Pulmonary artery endothelial cell (primary cell): ENCODE measurements at places on chromosomes 7 and 10.

DNA sequence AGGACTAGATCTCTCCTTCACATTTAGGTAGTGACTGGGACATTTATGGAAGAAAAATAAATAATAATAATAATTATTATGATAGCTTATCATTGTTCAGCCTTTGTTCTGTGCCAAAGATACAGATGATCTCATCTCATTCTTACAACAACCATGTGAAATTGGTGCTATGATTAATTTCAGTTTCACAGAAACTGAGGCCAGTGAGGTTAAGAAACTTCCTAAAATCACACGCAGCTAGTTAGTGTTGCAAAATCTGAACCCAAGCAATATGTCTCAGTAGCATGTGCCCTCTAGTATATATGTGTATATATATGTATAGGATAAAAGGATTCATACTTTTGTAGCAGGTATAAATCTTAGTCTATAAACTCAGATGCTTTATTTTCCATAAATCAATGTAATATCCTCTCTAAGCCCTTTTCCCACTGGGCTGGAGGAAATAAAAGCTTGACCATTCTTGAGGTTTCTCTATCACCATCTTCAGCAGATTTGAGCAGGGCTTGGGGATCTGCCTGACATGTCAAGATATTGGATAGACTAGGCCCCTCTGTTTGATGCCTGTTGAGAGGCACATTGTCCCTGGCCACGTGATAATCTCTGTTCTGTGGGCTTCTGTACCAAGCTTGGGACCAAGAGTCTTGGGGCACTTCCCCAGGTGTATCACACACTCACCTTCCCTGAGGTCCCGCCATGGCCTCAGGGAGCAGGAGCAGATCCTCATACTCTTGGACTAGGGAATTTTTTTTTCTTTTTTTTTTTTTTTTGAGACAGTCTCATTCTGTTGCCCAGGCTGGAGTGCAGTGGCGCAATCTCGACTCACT is 172.6 kb upstream of the NRP1 start:
- DNase-seq = peak; percentile 7

- DNase-seq = no peak
Measured at GRCh38 chr7:128726737-128727072, 12.5 kb upstream of the CALU start.

DNA sequence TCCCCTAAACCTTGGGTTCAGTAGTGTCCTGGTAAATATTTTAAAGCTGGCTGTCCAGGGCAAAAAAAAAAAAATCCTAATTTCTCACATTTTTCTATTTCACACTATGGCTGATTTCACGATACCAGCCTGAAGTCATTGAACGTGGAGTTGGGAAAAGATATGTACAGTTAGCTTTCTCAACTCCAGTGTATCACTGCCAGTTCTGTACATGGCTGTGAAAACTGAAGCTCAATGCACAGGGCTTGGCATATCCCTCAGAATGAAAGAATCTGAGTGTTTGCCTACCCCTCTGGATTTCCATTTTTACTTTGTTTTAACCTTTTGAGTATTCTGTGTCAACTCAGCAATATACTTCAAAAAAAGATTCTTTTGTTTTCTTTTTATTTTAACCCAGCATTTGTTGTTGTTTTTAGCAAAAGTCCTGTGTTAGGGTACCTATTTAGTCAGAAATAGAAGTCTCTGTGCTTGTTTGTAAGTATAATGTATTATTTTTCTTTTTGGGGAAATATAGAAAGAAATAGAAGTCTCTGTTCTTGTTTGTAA is 274.5 kb downstream of the ADK start:
- no peak for DNase-seq

DNA sequence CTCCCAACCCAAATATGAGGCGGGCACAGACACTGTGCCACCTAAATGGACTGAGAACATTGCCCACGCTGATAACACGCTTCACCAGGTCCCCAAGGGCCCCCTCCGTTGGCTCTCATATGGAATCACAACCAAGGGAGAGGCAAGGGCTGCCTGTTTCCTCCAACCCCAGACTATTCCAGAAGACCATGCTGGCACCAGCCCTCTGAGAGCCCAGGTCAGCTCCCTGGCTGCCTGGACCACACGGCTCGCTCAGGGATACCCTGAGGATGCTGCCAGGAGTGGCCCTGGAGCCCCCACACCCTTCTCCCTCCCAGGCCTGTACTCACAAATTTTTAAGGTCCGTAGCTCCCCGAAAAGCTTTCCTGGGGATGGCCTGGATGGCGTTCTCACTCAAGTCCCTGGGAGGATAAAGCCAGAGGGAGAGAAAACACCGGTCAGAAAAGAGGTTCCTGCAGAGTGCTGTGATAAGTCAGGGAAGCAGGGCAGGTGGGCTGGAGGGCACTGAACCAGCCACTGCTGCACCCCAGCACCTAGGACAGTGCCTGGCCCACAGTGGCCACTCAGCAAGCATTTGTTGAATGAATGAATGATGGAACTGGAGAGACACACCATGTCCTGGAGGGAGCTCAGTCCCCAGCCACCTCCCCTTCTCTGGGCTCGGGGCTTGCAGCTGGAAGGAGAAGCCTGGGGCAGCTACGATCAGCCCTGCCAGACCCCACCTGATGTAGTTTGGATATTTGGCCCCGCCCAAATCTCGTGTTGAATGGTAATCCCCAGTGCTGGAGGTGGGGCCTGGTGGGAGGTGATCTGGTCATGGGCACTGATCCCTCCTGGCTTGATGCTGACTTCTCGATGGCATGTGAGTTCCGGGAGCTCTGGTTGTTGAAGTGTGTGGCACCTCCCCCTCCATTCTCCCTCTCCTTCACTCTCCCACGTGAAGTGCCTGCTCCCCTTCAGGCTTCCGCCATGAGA is 119.8 kb downstream of the SLIT1 start:
- DNase-seq = no peak

GRCh38 chr10:1137499-1138163 is 81.4 kb downstream of the WDR37 start:
- no peak for DNase-seq

DNA sequence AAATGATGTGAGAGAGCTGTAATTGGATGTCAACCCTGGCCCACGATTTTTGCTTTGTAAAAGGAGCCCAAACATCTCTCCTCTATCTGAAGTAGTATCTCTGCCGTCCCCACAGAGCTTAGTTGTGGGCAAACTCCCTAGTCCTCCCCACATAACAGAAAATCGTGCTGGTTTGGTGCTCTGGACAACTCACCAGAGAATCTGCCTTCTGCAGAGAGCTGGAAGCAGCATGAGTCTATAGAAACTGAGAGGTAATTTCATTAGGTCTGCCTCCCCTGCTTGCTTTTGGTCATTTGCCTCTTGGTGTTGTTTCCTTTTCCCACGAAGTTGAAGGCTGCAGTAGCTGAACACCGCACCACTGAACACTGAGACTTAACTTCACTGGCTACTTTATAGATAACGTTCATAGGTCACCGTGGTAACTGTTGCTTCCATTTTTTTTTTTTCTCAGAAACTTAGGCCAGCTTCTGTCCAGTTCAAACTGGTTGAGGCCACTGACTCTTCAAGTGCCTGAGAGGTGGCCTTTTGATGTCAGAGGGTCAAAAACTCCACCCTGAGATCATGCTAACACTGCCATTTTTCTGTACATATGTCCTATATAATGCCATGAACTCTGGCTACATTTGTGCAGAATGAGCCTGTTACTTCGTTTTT is 3.3 kb upstream of the CDCA7L start:
- DNase-seq = no peak

DNA sequence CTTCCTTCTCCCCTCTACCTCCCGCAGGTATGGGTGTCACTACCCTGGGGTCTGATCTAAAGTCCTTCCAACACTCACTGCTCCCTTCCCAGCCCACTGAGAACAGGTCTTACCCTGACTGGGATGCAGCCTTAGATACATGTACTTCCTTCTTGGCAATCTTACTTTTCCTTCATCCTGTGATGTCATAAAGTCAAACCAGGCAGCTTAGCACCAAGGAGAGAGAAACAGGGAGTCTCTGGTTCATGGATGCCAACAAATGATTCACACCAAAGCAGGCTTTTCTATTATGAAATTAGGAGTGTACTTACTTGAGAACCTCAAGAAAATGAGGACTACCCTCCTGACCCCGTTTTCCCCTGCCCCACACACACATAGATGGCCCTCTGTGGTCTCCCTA is 111.0 kb upstream of the KMT2E start:
- no peak for DNase-seq

DNA sequence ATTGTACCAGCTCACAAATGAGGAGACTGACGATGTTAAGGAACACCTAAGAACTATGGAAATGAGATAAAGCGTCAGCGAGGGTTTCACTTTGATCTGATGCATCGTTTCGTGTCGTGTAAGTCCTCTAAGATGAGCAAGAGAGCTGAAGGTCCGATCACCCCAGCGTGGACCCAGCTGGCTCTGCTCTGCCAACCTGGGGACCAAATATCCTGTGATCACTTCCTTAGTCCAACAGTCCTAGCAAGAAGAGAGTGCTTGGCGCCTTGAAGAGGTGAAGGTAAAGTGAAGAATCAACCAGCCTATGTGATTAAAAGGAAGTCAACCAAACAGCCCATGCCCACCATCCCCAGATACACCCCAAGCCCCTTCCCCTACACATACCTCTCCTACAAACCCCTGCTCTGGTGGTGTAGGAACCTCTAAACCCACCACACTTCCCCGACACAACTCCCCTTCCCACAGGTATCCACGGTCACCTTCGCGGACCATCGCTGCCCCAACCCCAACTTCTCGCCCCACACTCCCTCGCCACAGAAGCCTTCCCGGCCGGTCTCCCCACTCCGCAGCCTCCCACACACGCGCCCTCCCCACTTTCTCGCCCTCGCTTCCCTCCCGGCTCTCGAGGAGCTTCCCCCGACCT is 722 bp downstream of the UPF2 start:
- DNase-seq = no peak

GRCh38 chr7:101572156-101572555 is 56.9 kb downstream of the MYL10 start:
- no peak for DNase-seq

GRCh38 chr10:58269782-58270290 is 874 bp downstream of the CISD1 start:
- no peak for DNase-seq

GRCh38 chr10:12685261-12686058 is 316.1 kb downstream of the CCDC3 start:
- no peak for DNase-seq

DNA sequence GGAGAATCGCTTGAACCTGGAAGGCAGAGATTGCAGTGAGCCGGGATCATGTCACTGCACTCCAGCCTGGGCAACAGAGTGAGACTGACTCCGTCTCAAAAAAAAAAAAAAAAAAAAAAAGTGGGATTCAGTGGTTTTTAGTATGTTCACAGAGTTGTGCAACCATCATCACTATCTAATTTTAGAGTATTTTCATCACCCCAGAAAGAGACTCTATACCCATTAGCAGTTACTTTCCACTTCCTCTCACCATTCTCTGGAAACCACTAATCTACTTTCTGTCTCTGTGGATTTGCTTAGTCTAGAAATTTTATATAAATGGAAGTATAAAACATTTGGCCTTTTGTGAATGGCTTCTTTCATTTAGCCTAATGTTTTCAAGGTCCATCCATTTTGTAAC is 113.4 kb downstream of the ST7 start:
- no peak for DNase-seq

GRCh38 chr10:93034426-93034825 is 26.2 kb upstream of the CYP26C1 start:
- DNase-seq = no peak

DNA sequence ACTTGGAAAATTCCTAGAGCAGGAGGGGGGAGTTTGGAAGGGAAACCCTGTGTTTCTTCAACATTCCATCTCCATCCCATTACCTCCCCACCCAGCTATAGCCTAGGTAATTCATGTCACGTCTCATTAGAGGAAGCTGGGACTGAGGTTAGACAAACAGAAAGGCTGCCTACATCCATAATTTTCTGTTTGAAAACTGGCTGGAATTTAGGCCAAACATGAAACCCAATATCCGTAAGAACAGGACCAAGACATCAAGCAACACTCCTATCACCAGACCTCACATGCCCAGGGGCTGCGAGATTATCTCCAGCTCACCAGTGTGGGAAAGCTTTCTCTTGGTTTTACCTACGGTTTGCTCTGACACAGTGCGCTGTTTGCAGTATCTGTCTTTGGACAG is 316.3 kb downstream of the FRMD4A start:
- DNase-seq = no peak

DNA sequence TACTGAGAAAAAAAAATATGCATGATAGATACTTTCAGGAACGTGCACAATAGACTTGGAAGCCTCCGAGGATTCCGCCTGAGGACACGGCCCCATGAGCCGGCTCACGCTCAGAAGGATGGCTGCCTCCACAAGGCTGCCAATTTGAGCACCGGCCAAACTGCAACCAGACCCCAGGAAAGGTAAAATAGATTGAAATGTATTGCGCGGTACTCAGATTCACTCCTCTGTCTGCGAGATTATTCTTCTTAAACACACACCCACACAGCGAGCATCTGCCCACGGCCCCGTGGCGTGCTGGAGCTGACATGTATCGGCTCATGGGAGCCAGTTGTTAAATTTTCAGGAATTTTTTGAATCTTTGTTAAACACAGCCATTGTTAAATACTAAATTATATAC is 653.2 kb upstream of the MKI67 start:
- DNase-seq = no peak

- no peak for DNase-seq
Measured at GRCh38 chr7:130356876-130357611, 12.4 kb downstream of the CPA5 start.

DNA sequence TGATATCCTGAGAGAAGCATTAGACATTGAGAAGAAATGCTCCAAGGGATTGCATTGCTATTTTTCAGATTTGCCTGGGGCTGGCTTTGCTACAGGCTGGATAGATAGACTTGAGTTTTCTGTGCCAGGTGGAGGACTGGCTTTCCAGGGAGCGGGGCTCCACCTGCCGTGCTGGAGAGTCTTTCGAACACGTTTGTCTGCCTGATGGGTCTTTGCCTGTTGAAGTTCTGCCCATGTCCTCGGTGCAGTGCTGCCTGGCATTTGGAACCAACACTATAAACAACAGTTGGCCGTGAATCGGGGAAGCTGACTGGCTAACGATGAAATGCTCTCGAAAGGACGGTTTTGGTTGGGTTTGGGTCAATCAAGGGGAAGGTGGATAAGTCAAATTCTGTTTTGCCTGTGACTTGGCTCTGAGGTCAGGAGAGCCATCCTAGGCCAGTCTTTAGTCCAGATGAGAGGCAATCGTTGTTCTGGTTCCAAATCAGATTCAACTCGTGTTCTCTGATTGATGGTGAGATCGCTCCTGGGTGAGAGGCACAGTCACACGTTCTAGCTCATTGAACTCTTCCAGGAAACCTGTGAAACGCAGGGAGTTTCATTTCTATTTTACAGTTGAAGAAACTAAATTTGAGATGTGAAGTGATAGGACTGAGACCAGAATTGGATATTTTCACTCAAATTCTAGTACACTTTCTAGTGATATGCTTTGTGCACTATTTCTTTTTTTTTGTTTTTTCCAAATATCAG is 599.0 kb downstream of the TYW1 start:
- no peak for DNase-seq

GRCh38 chr10:48209241-48209640 is 65.3 kb downstream of the FRMPD2 start:
- DNase-seq = no peak

DNA sequence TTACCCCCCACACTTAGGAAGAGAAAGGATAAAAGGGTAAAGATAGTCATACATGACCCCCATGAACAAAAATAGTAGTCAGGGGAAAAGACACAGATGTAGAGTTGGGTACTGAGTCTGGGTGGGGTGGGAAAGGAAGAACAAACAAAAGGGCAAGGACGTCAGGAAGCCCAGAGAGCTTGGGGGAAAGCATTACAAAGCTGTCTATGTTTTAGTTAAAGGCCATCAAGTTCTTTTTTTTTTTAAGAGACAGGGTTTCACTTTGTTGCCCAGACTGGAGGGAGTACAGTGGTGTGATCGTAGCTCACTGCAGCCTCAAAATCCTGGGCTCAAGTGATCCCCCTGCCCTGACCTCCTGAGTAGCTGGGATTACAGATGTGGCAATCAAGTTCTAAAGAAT is 98.4 kb upstream of the PDLIM1 start:
- no peak for DNase-seq
